ENCODE measurements at places on chromosomes 2 and 18.

DNA sequence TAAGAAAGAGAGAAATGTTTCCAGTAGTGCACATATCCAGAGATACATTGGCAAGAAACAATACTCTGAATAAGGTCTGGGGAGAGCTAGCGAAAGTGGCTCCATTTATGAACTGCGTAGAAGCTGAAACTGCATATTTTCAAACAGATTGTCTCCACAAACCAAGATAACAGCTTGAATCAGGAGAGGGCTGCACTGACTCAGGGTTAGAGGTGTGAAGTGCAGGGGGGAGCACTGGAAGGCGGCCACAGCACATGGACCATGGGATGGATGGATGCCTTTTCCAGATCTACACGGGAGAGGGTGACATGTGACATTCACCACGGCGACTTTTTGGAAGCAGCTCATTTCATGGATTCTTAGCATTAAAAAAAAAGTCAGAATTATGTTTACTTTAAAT, 729.4 kb downstream of the RNF144A start:
- no peak for DNase-seq

DNA sequence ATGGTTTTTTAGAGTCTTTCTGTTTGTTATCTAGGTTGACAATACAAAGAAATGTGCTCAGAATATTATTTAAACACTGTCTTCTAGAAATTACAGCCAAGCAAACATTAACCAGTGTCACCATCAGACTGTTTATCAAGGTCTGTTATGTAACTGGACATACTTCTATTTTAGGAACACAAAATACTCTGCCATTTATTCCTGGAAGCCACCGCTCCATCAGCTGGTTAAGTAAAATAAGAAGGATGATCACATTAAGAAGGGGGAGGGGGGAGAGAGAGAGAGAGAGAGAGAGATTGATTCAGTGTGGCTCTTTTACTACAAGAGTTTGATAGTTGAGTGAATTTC, 47.9 kb downstream of the MBP start:
- DNase-seq: no peak

DNA sequence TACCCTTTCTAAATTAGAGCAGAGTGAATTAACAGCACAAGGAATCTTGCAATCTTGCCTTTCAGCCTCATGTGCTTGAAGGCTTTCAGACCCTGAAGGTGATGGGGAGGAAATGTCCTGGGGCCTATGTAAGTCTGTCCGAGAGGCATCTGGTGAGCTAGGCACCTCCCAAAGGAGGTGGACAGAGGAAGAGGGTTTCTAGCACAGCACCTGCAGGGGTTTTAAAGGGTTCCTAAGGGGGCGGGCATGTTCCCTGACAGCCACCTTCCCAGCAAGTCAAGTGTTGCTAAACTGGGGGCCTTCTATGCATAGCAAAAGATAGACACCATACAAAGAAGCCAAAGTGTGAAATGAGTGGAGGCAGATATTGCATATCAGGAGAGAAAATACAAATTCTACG, 88.5 kb downstream of the CDH2 start:
- no peak for DNase-seq

DNA sequence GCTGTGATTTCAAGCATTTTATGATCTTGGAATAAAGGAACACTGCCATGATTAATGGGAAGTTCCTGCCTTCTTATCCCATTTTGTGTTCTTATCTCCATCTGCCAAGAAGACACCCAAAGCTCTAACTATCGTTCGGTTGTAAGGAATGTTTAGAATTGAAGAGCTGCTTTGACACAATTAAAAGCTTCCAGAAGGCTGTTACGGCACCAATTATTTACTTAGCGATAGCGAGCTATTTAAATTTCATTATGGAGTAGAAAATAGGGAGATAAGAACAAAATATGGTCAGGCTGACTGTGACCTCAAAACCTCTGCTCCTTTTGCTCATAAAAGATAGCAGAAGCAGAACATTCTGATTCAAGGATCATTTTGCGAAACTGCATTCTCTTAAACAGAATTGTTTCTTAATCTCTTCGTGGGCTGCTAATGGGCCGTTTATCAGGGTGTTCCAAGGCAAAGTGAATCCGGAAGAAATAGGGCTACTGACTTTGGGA, 101.6 kb downstream of the SLC4A3 start:
- DNase-seq: no peak

DNA sequence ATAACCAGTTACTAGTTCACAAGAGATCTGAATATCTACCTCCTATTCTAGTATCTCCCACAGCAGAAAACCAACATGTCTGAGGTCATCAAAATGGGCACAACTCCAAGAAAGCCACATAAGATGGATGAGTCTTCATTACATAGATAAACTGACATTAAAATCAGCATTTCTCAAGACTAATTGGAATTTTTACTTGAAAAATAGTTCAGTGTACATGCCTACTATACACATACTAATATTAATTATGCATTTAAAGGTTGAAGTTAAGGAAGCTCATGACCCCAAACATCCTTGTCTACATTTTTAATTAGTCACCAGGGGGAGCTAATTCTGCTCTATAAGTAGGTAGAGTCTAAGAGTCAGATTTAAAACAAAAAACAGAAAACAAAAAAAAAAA, 41.9 kb downstream of the ZNF521 start:
- peak; percentile 40 for DNase-seq

DNA sequence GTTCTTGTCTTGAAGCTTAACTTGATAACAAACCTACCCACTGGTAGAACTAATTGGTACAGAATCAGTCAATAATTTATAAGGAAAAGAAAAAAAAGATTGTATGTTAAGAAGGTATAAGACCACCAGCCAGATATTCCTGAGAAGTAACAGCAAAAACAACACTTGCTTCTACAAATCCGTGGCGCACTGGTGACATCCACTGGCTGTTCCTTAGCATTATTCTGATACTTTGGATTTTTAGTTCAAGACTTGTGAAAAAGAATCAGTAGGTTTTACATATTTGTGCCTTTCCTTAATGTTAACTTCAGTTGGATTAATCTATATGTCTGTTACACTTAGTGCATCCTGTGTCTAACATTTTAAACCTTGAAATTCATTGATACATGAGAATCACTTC, 141.8 kb downstream of the GRB14 start:
- DNase-seq: peak; percentile 12

DNA sequence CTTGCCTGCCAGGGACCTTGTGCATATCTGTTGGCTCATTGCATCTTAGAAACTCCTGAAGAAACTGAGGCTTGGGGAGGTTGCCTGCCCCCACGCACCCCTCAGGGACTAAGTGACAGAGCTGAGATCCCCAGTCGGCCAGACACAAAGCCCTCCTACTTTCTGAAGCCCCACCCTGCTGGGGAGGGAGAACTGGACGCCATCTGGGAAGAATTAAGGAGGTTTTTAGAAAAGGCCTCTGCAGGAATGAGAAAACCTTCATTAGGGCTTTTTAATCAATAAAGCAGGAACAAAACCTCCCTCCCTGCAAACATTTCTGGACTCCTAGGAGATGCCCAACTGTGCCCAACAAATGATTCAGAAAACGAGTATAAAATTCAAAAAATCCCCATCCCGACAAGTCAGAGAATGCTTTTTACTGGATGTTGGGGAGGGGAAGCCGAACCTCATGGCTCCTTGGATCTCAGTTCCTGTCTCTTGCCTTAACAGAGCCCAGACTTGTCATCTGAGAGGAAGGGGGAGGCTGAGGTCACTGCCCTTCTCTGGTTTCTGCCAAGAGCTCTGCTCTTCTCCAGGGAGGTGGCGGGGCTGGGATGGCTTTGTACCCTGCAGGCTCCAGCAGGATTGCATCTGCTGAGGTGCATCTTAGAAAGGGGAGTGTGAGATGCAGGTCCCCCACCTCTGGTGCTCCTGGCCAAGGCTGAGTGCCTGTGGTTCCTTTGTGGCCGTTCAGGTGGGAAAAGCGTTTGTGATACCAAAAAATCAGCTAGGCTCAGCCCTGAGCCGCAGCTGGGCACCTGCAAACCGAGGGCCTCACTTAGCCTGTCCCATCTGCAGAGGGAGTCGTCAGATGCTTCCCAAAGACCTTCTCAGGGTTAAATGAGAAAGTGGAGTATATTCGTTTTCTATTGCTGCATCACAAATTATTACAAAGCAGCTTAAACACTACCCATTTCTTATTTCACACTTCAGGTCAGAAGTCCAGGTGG, 142.4 kb downstream of the ZFP36L2 start:
- DNase-seq: peak; percentile 86

- DNase-seq: no peak
Observed at GRCh38 chr2:7788736-7789135, 871.5 kb downstream of the RNF144A start.

GRCh38 chr2:119629323-119629825, 49.6 kb upstream of the TMEM177 start:
- DNase-seq: no peak

GRCh38 chr18:2692508-2692907, 37.0 kb downstream of the SMCHD1 start:
- DNase-seq: no peak

- DNase-seq: no peak
Observed at GRCh38 chr2:49306925-49307324, 152.6 kb upstream of the FSHR start.

- DNase-seq: no peak
Observed at GRCh38 chr2:7841751-7842150, 840.1 kb upstream of the ID2 start.

- DNase-seq: peak; percentile 64
Observed at GRCh38 chr2:39735648-39736047, 43.4 kb downstream of the THUMPD2 start.

- peak; percentile 3 for DNase-seq
Observed at GRCh38 chr18:35778850-35779627, 193.4 kb upstream of the RMP24 start.

GRCh38 chr2:211800001-211800400, 738.6 kb downstream of the ERBB4 start:
- DNase-seq: no peak

DNA sequence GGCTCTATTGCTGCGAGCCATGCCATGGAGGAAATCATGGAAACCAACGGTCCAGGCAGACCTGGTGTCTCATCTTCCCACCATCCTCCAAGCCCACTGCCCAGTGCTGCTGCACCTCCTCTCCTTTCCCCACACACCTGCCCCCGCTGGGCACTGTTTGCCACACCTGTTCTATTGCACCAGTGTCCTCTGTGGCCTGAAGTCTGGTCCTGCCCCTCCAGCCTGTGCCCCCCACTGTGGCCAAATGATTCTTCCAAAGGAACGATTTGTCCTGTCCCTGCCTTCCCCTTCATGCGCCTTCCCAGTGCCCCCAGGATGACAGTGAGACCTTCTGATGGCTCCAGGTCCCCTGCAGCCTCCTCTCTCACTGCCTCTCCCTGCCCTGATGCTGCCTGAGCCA, 101.9 kb upstream of the TWIST2 start:
- no peak for DNase-seq

DNA sequence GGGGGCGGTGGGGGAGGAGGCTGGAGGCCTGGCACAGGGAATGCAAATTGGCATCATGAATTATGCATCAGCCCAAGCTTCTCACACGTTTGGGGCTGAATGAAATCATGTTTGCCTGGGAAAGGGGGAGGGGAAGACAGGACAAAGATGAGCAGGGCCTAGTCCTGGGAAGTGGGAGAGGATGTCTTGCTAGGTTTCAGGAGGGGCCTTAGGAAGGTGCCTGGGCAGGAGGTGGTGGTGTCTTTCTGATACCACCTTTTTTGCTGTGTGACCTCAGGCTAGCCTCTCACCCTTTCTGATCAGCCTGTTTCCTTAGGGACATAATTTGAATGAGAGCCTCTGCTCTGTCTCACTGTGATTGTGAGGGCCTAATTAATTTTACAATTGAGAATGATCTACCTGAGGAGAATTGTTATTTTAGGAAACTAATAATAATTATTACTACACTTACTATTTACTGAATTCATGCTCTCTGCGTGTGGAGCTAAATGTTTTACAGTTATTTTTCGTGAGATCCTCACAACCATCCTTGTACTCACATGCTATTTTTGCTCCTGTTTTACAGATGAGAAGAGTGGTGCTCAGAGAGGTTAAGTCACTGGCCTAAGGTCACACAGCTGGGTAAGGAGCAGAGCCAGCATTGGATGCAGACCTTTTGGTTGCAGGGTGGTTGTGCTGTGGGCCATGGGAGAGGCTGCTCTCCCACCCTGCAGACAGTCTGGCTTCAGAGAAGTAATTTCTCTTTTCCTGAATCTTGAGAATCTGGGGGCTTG, 39.6 kb downstream of the INHBB start:
- DNase-seq: no peak

- no peak for DNase-seq
Observed at GRCh38 chr2:19158211-19158610, 200.2 kb downstream of the OSR1 start.

Measured in AG10803 (cell line).